HFF-Myc (cell line): ENCODE measurements at places on chromosomes 3 and 15.

- no peak for DNase-seq
Observed at GRCh38 chr15:60121845-60122244, 117.7 kb downstream of the FOXB1 start.

DNA sequence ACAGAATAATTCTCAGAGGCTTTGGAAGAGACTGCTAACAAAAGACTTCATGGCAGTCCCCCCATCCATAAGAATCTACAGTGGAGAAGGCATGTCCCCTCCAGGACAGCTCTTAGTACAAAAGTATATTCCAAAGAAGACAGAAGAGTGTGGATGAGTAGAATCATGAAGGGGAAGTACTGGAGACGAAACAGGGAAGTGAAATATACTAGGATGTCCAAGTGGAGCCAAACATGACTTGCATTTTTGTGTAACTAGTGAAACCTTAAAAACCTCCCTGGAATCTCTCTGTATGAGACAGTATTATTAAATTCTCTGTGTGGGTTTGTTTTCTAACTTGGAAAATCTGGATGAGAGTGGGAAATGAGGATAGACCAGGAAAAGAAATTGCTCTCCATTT is 312.4 kb downstream of the RSL24D1 start:
- no peak for DNase-seq

- no peak for DNase-seq
Observed at GRCh38 chr3:1611824-1612223, 486.8 kb upstream of the CNTN4 start.

- DNase-seq, result no peak
Observed at GRCh38 chr3:72444656-72445223, 403.5 kb downstream of the SHQ1 start.

GRCh38 chr3:121979734-121980449 is 42.2 kb downstream of the ILDR1 start:
- DNase-seq, result no peak

GRCh38 chr3:193829781-193830180 is 236.8 kb downstream of the OPA1 start:
- DNase-seq, result no peak

- DNase-seq, result no peak
Observed at GRCh38 chr3:5013021-5013906, 34.0 kb downstream of the BHLHE40 start.

GRCh38 chr3:22496641-22497040 is 706.5 kb upstream of the UBE2E2 start:
- DNase-seq, result no peak

DNA sequence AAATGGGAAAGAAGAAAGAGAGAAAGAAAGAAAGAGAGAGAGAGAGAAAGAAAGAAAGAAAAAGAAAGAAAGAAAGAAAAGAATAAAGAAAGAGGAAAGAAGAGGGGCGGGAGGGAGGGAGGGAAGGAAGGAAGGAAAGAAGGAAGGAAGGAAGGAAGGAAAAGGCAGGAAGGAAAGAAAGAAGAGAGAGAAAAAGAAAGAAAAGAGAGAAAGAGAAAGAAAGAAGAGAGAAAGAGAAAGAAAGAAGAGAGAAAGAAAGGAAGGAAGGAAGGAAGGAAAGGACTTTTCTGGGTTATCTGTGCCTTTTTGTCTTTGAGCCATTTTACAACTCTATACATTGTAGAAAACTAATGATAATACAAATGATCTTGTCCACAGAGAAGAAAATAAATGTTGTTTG is 136.6 kb upstream of the SMAD3 start:
- DNase-seq, result no peak

DNA sequence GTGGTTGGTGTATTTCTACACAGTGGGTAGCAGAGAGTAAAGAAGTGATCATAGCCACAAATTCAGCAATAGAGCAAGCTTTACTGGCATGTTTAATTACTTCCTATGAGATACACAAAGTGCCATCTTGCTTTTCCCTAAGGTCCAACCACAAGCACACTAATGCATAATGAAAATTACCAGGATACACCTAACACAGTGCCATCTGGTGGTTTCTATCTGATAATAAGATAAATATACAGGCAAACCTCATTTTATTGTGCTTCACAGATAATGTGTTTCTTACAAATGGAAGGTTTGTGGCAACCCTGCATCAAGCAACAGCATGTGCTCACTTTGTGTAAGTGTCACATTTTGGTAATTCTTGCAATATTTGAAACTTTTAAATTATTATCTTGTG is 223.0 kb downstream of the NSUN3 start:
- DNase-seq, result no peak

DNA sequence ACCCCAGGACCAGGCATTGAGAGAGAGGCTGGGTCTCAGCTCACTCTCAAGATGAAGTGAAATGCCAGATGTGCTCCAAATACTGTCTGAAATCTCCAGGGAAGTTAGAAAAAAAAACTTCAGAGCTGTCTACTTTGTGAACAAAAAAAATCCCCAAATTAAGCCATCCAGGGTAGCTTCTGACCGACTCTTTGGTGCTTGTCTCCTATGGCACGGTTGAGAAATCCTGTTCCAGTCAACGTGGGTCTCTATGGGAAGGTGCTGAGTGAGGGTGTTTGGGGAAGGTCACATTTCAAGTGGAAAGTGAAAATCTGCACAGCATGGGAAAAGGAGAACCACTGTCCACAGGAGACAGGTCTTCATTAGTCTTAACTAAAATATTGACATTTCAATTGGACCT is 322.5 kb upstream of the CFAP20DC start:
- no peak for DNase-seq

- no peak for DNase-seq
Observed at GRCh38 chr15:91183596-91183995, 83.5 kb downstream of the SV2B start.

DNA sequence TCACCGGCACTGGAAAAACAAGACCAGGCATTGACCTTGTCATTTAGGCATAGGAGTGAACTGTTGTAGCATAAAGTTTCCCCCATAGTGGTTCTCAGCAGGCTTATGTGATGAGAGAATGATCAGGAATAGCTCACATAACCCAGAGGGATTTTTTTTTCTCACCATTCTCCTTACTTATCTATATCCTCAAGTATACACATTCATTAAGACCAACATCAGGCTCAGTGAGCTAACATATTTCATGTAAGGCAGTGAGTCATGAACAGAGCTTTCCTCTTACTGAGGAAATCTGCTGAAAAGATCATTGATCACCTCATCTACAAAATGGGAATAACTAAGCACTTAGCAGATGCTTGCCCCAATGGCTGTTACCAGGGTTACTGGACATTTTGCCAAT is 396.6 kb upstream of the TMCO5A start:
- no peak for DNase-seq

DNA sequence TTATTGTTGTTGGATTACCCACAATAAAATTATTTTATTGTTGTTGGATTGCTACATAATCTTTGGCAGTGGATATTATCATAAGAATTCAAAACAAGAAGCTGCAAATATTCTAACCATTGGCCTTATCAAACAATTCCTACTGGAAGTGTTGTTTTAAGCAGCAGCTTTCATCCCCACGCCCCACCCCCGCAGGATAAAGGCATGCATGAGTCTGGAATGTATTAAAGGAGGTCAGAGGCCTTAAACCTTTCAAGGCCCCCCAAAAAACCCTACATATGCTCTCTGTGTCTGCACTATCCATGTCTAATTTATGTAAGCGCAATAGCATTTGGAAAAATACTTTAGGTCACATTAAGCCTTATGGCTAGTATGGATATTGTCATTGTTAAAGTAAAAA is 23.1 kb downstream of the P3H2 start:
- no peak for DNase-seq

GRCh38 chr3:30233913-30234646 is 372.3 kb upstream of the TGFBR2 start:
- DNase-seq, result no peak

GRCh38 chr3:13072239-13072599 is 1.0 kb downstream of the IQSEC1 start:
- no peak for DNase-seq

DNA sequence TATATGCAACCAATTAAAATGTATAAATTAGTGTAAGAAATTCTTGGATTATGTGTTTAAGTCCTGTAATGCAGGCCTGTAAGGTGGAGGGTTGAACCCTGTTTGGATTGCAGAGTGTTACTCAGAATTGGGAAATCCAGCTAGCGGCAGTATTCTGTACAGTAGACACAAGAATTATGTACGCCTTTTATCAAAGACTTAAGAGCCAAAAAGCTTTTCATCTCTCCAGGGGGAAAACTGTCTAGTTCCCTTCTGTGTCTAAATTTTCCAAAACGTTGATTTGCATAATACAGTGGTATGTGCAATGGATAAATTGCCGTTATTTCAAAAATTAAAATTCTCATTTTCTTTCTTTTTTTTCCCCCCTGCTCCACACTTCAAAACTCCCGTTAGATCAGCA is 65.4 kb upstream of the ACAD9 start:
- no peak for DNase-seq

DNA sequence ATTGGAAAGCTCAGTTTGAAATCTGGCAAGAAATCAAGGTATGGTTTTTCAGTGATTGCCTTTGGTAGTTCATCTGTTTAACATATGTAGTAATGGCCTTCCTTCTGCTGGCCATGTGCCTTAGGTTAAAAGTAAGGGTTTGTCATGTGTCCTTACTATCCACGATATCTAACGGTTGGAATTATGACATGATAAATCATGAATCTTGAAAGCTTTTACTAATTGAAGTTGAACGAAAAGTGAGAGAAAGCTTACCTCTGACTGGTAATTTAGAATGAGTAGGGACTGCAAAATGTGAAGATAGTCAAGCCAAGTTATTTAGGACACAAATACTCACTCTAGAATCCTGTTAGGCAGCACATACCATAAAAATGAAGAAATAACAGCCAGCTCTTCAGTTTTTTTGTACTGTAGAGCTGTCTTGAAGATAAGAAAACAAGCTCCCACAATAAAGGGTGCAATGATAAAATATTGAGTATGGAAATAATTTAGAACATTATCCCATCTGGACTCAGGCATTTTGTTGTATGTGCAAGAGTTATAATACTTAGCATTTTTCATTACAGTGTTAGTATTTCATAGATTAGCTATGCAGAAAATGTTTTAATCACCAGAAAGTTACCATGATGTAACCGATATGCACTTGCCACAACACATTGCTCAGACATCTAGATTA is 303.4 kb downstream of the ZNF385D start:
- DNase-seq, result peak; percentile 70

- no peak for DNase-seq
Observed at GRCh38 chr15:99210334-99210733, 39.0 kb downstream of the TTC23 start.

- DNase-seq, result no peak
Observed at GRCh38 chr15:80828796-80829195, 49.6 kb downstream of the CEMIP start.

DNA sequence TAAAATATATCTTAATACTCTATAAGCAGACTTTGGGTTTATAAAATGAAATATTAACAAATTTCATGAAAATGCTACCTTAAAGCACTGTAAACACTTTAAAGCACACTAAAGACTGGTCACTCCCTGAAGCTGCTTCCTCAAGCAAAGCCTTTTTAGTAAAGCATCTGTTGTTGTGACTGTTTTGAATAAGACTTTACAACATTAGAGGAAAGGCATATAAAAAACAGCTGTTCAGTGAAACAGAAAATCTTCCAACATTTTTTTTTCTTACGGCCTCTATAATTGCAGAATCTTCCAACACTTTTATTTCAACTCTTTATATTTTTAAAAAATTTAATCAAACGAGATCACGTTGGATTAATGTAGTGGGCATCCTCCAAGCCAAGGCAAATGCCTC is 48.1 kb downstream of the GRK7 start:
- DNase-seq, result no peak

DNA sequence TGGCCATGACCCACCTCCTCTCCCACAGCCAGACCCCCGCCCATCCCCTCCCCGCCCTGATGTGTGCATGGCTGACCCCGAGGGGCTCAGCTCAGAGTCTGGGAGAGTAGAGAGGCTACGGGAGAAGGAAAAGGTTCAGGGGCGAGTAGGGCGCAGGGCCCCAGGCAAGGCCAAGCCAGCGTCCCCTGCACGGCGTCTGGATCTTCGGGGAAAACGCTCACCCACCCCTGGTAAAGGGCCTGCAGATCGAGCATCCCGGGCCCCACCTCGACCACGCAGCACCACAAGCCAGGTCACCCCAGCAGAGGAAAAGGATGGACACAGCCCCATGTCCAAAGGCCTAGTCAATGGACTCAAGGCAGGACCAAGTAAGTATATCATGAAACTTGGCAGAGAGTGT is 11.7 kb downstream of the MAP1A start:
- DNase-seq, result no peak

DNA sequence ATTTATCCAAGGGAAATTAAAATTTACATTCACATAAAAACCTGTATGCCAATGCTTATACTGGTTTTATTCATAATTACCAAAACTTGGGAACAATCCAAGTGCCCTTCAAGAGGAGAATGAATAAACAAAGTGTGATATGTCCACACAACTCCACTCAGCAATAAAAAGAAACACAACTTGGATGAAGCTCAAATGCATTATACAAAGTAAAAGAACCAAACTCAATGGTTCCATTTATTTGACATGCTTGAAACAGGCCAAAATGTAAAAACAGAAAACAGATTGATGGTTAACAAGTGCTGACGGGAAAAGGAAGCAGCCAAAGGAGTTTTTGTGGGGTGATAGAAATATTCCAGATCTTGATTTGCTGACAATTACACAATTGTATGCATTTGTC is 23.5 kb downstream of the OCA2 start:
- no peak for DNase-seq

DNA sequence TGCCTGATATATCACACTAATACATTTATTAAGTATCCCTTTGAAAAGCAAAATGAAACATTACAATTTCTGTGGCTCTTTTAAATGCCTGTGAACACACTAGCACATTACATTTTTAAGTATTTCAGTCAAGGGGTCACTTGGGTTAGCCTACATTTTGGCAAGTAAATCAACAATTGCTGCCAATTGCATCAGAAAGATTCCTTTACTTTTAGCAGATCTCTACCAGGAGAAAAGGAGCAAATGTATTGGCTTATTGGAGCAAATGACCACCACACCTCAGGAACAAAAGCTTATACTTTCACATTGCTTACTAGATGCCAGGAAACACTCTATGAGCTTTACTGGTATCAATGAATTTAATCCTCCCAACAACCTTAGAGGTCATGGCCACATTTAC is 947.1 kb downstream of the FHIT start:
- no peak for DNase-seq

- DNase-seq, result no peak
Observed at GRCh38 chr3:150227839-150228238, 180.3 kb upstream of the TSC22D2 start.

- no peak for DNase-seq
Observed at GRCh38 chr15:68548364-68548763, 30.4 kb upstream of the CORO2B start.

- no peak for DNase-seq
Observed at GRCh38 chr3:32780735-32781210, 37.0 kb upstream of the TRIM71 start.

DNA sequence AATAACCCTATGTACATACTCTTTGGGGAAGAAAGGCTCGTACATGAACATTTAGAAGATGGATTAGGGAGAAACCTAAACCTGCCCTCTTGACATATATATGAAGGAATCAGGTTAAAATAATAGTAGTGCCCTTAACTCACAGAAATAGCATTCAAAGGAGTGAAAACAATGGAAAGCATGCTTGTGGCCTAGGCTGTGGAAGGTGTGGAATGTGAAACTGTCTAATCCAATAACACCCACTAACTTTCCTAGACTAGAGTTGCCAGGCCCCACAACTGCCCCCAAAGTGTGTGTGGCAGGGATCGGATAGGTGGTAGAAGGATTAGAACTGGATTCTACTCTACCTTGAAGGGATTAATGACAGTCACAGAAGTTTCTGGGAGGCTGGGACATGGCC is 317.4 kb upstream of the LRRFIP2 start:
- DNase-seq, result no peak

GRCh38 chr15:82951472-82952157 is 905 bp downstream of the HOMER2 start:
- DNase-seq, result no peak
